Heart left ventricle (tissue), 16 donors: ENCODE measurements at places on chromosomes 6 and 20.

DNA sequence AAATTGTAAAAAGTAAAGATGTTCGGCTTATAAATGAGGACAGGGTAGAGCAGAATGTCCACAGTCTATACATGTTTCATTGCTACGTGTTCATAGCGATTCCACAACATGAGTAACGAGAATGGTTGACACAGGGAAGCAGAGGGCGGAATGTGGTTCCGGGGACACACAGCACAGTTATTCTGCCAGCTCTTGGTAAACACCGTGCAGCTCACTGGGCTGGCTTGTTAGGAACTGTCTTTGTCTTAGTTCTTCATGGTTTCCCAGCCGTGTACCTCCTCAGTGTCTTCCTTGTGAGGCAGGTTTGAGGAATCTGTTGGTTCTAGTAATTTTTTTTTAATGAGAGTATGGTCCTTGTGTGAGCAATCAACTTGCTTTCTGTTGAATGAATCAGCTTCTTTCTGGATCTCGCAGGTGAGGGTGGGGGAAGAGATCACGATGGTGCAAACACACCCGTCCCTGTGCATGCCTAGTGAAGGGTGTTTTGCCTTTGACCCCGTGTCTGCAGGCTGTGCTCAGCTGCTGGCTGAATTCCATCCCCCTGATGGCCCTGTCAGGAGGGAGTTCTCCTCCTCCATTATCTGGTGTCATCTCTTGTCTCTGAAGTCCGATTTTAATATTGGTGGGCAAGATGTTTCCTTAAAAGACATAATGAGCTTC, 168.2 kb downstream of the SMOC2 start:
- DNase-seq = no peak
- H3K27ac ChIP-seq = no peak overlapping the region
- no peak overlapping the region for H3K4me3 ChIP-seq

DNA sequence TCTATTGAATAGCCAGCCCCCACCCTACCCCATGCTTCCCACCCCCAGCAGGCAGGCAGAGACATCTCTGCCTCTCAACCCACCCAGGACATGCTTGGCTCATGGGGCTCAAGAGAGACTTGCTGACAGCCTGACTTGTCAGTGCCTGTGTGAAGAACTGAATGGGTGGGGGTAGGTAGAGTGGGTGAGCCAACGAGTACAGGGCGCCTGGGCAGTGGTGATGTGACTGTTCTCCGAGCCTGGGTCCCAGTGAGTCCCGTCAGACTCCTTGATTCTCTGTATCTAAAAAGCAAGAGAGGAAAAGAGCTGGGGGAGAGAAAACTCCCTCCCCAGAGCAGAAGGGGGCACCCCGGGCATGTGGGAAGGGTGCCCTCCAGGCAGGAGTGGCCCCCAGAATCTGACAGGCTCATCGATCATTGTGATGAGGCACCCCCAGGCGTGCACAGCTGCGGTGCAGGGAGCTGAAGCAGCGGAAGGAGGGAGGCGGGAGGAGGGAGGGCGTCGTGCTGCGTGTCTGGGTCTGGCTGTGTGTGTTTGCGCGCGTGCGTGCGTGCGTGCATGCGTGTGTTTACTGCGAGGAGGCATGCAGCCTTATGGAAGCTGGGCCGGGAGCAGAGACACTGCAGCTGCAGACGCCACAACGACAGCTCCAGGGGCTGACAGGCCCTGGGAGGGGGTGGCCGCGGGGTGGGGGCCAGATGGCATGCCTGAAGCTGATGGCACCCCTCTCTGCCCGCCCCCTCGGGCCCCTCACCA, 40.2 kb downstream of the FOXP4 start:
- peaks cover 6% of the 10 kb centered on the region for H3K4me1 ChIP-seq
- no peak overlapping the region for H3K27ac ChIP-seq
- H3K27me3 ChIP-seq = no peaks in the 10 kb centered on the region
- H3K4me3 ChIP-seq = no peak overlapping the region

GRCh38 chr6:45072016-45072415, 256.1 kb upstream of the RUNX2 start:
- no peaks in the 10 kb centered on the region for H3K27me3 ChIP-seq
- no peaks in the 10 kb centered on the region for H3K36me3 ChIP-seq
- no peak for DNase-seq
- no peak overlapping the region for H3K27ac ChIP-seq
- no peaks in the 10 kb centered on the region for H3K4me1 ChIP-seq
- no peak overlapping the region for H3K4me3 ChIP-seq

GRCh38 chr6:111228094-111228493, 140.8 kb downstream of the SLC16A10 start:
- no peak overlapping the region for H3K4me3 ChIP-seq
- no peaks in the 10 kb centered on the region for H3K4me1 ChIP-seq
- H3K27me3 ChIP-seq = no peaks in the 10 kb centered on the region
- DNase-seq = no peak

GRCh38 chr6:290111-290922, 2.0 kb upstream of the DUSP22 start:
- H3K4me1 ChIP-seq = no peaks in the 10 kb centered on the region
- H3K36me3 ChIP-seq = no peaks in the 10 kb centered on the region
- DNase-seq = no peak
- no peak overlapping the region for H3K27ac ChIP-seq
- H3K27me3 ChIP-seq = no peaks in the 10 kb centered on the region

- no peak for DNase-seq
- no peak overlapping the region for H3K4me3 ChIP-seq
- no peak overlapping the region for H3K27ac ChIP-seq
- H3K27me3 ChIP-seq = no peaks in the 10 kb centered on the region
- no peaks in the 10 kb centered on the region for H3K4me1 ChIP-seq
Measured at GRCh38 chr6:147109707-147110106, 94.5 kb upstream of the STXBP5 start.

GRCh38 chr6:161462148-161462547, 188.3 kb upstream of the AGPAT4 start:
- no peak overlapping the region for H3K4me3 ChIP-seq
- no peaks in the 10 kb centered on the region for H3K36me3 ChIP-seq
- H3K4me1 ChIP-seq = no peaks in the 10 kb centered on the region
- no peak overlapping the region for H3K27ac ChIP-seq

DNA sequence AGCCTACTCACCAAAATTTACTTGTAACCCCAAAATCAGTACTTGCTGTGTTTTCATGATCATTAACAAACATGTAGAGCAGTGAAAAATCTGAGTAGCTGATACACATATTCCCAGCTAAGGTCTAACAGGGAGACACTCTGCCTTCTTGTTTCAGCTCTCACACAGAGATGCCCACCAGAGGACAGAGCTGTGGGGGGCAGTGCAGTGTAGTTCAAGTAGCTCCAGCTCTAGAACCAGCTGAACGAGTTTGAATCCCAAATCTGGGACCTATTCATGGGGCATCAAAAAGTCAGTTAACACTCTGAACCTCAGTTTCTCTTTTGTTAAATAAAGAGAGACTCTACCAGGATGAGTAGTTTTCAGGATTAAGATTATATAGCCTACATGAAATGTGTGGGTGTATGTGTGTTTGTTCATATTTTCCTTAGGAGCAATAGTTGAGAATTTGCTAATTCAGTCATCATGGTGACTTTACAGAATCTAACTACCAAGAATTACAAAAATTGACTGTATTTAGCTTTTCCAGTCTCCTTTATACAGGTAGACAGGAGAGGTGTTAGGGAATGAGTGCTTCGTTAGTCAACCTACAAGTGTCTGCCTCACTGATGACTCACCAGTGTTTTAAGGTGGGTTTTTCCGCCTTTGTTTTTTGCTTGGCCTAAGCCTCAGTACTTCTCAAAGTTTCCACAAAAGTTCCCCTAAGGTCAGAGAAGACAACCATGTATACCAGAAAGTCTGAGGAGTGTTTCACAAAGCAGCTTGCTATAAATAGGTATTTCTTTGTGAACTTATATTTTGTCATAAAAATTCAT, 164.0 kb upstream of the RUNX2 start:
- no peaks in the 10 kb centered on the region for H3K4me1 ChIP-seq
- DNase-seq = no peak
- H3K4me3 ChIP-seq = no peak overlapping the region
- H3K27ac ChIP-seq = no peak overlapping the region

DNA sequence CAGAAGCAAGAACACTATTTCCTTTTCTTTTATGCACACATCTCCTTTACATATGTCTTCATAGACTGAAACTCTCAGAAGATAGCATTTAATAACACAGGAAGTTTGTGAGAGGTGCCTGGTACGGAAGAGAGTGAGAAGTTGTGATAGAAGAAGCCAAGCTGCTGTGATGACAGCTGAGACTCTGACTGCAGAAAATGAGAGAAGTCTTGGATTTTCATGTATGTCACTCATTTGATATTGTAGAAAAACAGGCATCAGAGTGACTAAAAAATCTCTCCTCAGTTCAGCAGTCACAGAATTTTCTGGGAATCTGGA, 154.9 kb upstream of the BMP2 start:
- H3K27ac ChIP-seq = no peak overlapping the region
- H3K36me3 ChIP-seq = no peaks in the 10 kb centered on the region
- no peak overlapping the region for H3K4me3 ChIP-seq
- H3K4me1 ChIP-seq = no peaks in the 10 kb centered on the region
- DNase-seq = no peak

GRCh38 chr6:47187893-47188587, 121.7 kb downstream of the TNFRSF21 start:
- H3K36me3 ChIP-seq = no peaks in the 10 kb centered on the region
- no peak for DNase-seq
- H3K4me1 ChIP-seq = no peaks in the 10 kb centered on the region
- H3K27ac ChIP-seq = no peak overlapping the region
- no peak overlapping the region for H3K4me3 ChIP-seq

DNA sequence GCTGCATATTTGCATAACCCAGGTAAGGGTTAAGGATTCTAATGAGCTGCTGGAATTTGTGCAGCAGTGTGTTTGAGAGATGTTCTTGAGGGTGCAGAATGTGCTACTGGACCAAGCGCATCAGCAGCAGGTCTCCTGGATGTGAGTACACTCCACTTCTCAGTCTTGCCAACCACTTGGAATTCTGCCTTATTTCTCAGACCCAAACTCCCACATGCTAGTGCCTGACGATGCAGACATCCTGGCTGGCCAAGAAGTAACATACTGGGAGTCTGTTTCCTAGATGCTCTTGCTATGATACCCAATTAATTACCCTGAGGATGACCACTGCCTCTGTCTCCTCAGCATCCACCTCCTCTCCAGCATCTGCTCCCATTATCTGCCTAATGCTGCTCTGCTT, 186.6 kb downstream of the MOXD1 start:
- H3K4me3 ChIP-seq = no peak overlapping the region
- no peak overlapping the region for H3K27ac ChIP-seq
- H3K4me1 ChIP-seq = no peaks in the 10 kb centered on the region
- H3K27me3 ChIP-seq = no peaks in the 10 kb centered on the region
- H3K36me3 ChIP-seq = no peaks in the 10 kb centered on the region
- no peak for DNase-seq

DNA sequence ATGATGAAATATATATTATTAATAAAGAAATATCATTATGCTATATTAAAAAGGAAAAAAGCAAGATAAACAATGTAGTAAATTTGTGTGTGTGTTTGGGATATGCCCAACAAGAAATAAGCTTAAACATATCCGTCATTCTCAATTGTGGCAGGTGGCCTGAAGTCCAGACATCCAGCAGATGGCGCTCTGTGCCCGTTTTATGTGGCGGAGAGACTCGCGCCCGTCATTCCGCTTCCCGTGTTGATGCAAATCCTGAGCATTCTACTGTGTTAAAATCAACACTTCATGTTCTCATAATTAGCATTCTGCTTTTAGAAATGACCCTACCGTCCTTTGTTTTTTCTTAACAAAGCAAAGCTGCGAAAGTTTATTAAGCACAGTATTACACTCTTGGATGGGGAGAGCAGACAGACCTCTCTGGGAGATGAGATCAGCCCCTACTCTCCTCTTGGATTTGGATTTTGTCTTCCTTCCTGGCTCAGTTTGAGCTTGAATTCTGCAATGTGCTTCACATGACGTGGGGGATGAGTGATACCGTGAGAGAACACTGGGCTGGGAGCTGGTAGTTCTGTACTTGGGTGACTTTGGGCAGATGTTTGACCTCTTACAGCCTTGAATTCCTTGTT, 125.8 kb downstream of the MCHR2 start:
- DNase-seq = peak; percentile 79
- no peak overlapping the region for H3K27ac ChIP-seq
- no peak overlapping the region for H3K4me3 ChIP-seq

GRCh38 chr20:49501917-49502316, 19.4 kb upstream of the KCNB1 start:
- H3K4me1 ChIP-seq = no peaks in the 10 kb centered on the region
- no peak for DNase-seq
- H3K4me3 ChIP-seq = no peak overlapping the region
- no peak overlapping the region for H3K27ac ChIP-seq
- H3K27me3 ChIP-seq = peaks cover 16% of the 10 kb centered on the region
- H3K36me3 ChIP-seq = peaks cover 4% of the 10 kb centered on the region

DNA sequence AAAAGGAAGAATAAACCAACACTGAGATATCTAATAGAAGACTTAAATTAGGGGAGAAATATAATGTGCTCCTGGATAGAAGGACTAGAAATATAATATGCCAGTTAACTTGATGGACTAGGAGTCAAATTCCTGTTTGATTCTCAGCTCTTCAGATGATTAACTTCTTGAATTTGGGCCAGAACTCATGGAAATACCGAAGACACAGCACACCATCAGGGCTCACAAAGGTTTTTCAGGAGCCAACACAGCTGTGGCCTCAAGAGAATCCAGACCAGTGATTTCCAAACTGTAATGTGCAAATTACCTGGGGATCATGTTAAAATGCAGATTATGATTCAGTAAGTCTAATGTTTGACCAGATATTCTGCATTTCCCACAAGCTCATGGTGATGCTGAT, 33.8 kb upstream of the LRRC1 start:
- H3K27me3 ChIP-seq = no peaks in the 10 kb centered on the region
- no peak overlapping the region for H3K4me3 ChIP-seq
- no peaks in the 10 kb centered on the region for H3K36me3 ChIP-seq
- no peaks in the 10 kb centered on the region for H3K4me1 ChIP-seq

- no peak for DNase-seq
- H3K36me3 ChIP-seq = no peaks in the 10 kb centered on the region
- peak overlapping the region; percentile 51 for H3K4me3 ChIP-seq
- H3K27ac ChIP-seq = no peak overlapping the region
- no peaks in the 10 kb centered on the region for H3K27me3 ChIP-seq
- peaks cover 3% of the 10 kb centered on the region for H3K4me1 ChIP-seq
Measured at GRCh38 chr20:35446356-35447078, 8.5 kb upstream of the GDF5 start.

GRCh38 chr6:167296293-167296690, 5.2 kb downstream of the UNC93A start:
- no peaks in the 10 kb centered on the region for H3K36me3 ChIP-seq
- no peaks in the 10 kb centered on the region for H3K4me1 ChIP-seq
- H3K27ac ChIP-seq = no peak overlapping the region
- no peak overlapping the region for H3K4me3 ChIP-seq
- no peaks in the 10 kb centered on the region for H3K27me3 ChIP-seq
- no peak for DNase-seq
